ENCODE measurements at places on chromosomes 7 and 10. TPM values are rescaled to one million over a fixed set of nuclear protein-coding genes. Genes with fewer than 3 reads are reported as not detected.
A peak's percentile ranks its signal among the peaks of the same experiment; 100 is the strongest.

The NCF1 gene
- 0.27 TPM for total RNA-seq

The OR2A2 gene
- total RNA-seq = not detected

The PHKG1 gene
- total RNA-seq = 1.2 TPM

The SYCE1 gene
- 1.6 TPM for total RNA-seq

GRCh38 chr7:136870866-136871487 lies 2.5 kb downstream of the CHRM2 start:
- no peaks in the 10 kb centered on the region for H3K4me1 ChIP-seq
- no peak overlapping the region for H3K27ac ChIP-seq
- no peaks in the 10 kb centered on the region for H3K27me3 ChIP-seq
- no peaks in the 10 kb centered on the region for H3K36me3 ChIP-seq

- H3K4me1 ChIP-seq = no peaks in the 10 kb centered on the region
- no peak overlapping the region for H3K4me3 ChIP-seq
- H3K27me3 ChIP-seq = no peaks in the 10 kb centered on the region
- H3K27ac ChIP-seq = no peak overlapping the region
Observed at GRCh38 chr7:39310699-39311098, 255.5 kb upstream of the YAE1 start.

- no peak overlapping the region for H3K4me3 ChIP-seq
- no peaks in the 10 kb centered on the region for H3K4me1 ChIP-seq
- no peak for DNase-seq
- H3K27me3 ChIP-seq = no peaks in the 10 kb centered on the region
- no peak overlapping the region for H3K27ac ChIP-seq
Observed at GRCh38 chr10:86128360-86128759, 238.2 kb downstream of the GRID1 start.

- no peaks in the 10 kb centered on the region for H3K36me3 ChIP-seq
- H3K4me1 ChIP-seq = peaks cover 15% of the 10 kb centered on the region
- H3K4me3 ChIP-seq = peak within 1 kb of the TSS; percentile 38
- DNase-seq = no peak
Observed at GRCh38 chr10:60944058-60944909, at the start of gene RHOBTB1. Gene RHOBTB1, minus strand, starts transcription at chr10:60944185. Its CDS starts 32,643 bp downstream, at chr10:60911542.

DNA sequence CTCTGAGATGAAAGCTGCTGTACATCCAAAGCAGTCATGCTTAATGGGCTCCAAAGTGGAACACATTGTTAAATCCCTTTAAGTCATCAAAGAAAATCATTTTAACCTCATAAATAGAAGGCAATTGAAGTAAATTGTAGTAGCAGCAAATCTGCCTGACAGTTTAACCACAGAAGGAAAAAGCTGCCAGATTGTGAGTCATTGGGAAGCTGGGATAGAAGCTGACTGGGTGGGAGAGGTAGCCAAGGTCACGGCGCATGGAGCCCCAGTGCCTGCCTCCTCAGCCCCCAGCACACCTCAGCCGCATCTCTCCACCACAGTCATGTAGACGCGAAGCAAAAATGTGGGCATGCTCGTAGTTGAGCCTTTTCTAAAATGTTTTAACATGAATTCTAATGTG lies 44.0 kb downstream of the TARP start:
- peak overlapping the region; percentile 11 for H3K27ac ChIP-seq
- DNase-seq = no peak
- no peaks in the 10 kb centered on the region for H3K27me3 ChIP-seq
- no peak overlapping the region for H3K4me3 ChIP-seq
- no peaks in the 10 kb centered on the region for H3K36me3 ChIP-seq

DNA sequence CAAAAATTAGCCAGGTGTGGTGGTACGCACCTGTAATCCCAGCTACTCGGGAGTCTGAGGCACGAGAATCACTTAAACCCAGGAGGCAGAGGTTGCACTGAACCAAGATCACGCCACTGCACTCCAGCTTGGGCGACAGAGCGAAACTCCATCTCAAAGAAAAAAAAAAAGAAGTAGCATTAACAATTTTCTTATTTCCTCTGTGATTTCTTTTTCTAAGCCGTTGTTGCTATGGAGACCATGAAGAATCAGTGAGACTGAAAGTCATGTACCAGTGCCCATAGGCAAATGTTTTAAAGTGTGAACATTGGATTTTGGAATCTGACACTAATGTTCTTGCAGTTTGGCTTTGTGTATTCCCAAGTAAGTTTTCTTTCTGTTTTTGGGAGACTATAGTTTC lies 18.4 kb upstream of the MAP3K8 start:
- no peaks in the 10 kb centered on the region for H3K36me3 ChIP-seq
- H3K27me3 ChIP-seq = no peaks in the 10 kb centered on the region
- peaks cover 10% of the 10 kb centered on the region for H3K4me1 ChIP-seq
- H3K4me3 ChIP-seq = no peak overlapping the region

DNA sequence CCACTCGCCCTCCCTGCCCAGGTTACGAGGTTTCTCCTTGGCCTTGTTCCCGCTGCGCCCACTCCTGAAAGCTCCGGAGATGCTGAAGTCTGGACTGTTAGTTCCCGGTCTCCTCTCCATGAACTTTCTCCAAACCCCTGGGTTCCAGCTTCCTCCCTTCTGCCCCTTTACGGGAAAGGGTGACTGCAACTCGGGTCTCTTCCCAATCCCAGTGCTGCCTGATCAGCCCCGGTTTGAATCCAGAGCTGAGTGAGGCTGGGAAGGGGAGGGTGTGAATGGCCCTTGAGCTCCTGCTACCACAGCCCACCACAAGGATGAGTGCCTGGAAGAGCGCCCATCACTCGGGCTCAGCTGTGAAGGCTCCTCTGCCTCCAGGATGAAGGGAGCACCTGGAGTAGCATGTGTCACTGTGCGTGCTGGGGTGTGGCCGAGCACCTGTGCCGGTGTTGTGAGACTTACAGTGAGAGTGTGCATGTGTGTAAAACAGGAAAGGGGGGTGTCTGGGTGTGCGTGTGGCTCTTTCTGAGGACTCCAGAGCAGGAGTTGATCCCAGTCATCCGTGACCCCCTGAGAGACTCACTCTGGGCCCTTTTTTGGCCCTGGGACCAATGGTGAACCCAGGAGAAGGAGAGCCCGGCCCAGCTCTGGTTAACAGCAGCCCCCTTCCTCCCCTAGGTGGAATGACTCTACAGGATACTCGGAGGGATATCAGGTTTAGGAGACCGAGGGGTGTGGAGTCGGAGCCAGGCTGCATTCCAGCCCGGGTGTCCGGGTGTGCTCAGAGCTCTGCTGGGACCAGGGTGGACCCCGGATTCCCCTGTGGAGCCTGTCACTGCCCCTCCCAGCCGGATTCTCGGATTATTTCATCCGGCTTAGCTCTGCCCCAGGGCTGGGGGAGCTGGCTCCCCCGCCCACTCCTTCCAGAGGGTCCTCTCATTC lies 1.1 kb upstream of the ZNF467 start:
- peaks cover 7% of the 10 kb centered on the region for H3K4me1 ChIP-seq
- H3K27me3 ChIP-seq = no peaks in the 10 kb centered on the region
- no peak overlapping the region for H3K27ac ChIP-seq

- no peaks in the 10 kb centered on the region for H3K36me3 ChIP-seq
- no peak overlapping the region for H3K4me3 ChIP-seq
- no peak for DNase-seq
- no peaks in the 10 kb centered on the region for H3K27me3 ChIP-seq
- H3K4me1 ChIP-seq = peaks cover 33% of the 10 kb centered on the region
Observed at GRCh38 chr7:151088856-151089699, 2.8 kb downstream of the AGAP3 start.

DNA sequence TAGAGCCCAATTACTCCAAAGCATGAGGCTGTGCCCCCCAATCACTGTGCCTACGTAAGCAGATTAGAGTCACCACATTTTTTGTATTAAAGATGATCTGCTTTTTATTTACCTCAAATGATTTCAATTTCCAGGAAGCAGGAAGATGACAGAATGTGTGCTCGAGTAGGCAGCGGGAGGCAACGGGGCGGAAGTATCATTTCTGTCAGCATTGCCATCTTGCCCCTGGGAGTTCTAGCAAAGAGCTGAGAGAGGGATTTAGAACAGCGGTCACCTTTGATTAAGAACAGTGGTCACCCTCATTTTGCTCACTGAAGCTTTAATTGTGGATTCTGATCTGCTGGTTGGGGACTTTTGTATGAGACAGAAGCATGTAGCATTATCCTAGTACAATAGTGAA lies 117.1 kb upstream of the FAM13C start:
- H3K36me3 ChIP-seq = no peaks in the 10 kb centered on the region
- no peaks in the 10 kb centered on the region for H3K27me3 ChIP-seq
- no peak overlapping the region for H3K27ac ChIP-seq
- no peak for DNase-seq

GRCh38 chr10:17833656-17834055 lies 24.5 kb downstream of the MRC1 start:
- no peaks in the 10 kb centered on the region for H3K36me3 ChIP-seq
- no peaks in the 10 kb centered on the region for H3K4me1 ChIP-seq
- no peak overlapping the region for H3K27ac ChIP-seq
- no peak for DNase-seq
- H3K4me3 ChIP-seq = no peak overlapping the region
- H3K27me3 ChIP-seq = no peaks in the 10 kb centered on the region

DNA sequence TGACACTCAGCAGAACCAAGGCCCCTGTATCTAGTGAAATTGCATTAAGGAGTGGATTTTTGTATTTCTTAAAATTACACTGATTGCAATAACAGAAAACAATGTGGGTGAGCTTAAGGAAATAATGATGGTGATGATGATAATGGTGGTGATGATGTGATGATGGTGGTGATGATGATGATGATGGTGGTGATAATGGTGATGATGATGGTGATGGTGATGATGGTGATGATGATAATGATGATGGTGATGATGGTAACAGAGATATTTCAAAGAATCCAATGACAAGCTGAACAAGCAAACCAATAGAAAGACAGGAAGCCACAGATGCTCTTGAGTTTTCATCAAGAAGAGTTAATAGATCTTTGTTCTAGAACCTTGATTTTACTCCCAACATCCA lies 630.7 kb upstream of the AUTS2 start:
- no peak overlapping the region for H3K27ac ChIP-seq
- no peaks in the 10 kb centered on the region for H3K36me3 ChIP-seq
- H3K27me3 ChIP-seq = no peaks in the 10 kb centered on the region
- H3K4me1 ChIP-seq = no peaks in the 10 kb centered on the region
- no peak overlapping the region for H3K4me3 ChIP-seq

DNA sequence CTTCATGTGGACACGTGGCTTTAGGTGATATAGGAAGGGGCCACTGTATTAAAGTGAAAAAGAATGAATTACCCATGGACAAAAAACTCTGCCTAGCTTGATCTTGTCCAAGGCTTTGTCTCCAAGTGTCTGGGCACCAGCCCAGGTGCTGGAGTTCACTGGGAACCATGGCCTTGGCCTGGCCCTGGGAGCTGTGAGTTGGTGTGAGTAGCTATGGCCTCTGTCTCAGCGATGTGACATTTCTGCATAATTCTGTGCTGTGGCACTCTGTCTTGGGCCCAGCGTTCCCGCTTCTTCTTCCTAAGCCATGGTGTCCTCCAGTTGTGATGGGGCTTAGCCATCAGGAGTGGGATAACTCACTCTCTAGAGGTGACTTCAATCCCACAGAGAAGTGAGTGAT lies 119.0 kb upstream of the PPP2R2D start:
- no peaks in the 10 kb centered on the region for H3K27me3 ChIP-seq
- no peaks in the 10 kb centered on the region for H3K36me3 ChIP-seq
- no peak overlapping the region for H3K4me3 ChIP-seq
- DNase-seq = no peak
- no peaks in the 10 kb centered on the region for H3K4me1 ChIP-seq
- H3K27ac ChIP-seq = no peak overlapping the region

DNA sequence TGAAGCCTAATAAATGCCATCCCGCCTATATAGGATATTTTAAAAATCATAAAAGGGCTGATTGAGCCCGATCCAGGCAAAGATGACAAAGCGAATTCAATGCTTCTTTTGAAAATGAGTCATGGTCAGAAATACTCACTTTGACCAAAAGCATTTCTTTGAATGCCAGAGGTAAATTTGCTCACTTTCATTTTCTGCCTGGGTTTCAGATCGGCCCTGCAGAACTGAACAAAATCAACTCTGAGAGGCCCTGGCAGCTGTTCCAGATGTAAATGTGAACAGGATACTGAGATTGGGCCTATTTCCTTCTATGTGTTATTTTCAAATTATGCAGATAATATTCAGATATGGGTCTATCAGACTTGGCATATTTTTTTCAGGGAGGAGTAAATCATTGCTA lies 114.8 kb upstream of the ARID5B start:
- peak overlapping the region; percentile 47 for H3K27ac ChIP-seq
- no peak for DNase-seq
- no peaks in the 10 kb centered on the region for H3K27me3 ChIP-seq

DNA sequence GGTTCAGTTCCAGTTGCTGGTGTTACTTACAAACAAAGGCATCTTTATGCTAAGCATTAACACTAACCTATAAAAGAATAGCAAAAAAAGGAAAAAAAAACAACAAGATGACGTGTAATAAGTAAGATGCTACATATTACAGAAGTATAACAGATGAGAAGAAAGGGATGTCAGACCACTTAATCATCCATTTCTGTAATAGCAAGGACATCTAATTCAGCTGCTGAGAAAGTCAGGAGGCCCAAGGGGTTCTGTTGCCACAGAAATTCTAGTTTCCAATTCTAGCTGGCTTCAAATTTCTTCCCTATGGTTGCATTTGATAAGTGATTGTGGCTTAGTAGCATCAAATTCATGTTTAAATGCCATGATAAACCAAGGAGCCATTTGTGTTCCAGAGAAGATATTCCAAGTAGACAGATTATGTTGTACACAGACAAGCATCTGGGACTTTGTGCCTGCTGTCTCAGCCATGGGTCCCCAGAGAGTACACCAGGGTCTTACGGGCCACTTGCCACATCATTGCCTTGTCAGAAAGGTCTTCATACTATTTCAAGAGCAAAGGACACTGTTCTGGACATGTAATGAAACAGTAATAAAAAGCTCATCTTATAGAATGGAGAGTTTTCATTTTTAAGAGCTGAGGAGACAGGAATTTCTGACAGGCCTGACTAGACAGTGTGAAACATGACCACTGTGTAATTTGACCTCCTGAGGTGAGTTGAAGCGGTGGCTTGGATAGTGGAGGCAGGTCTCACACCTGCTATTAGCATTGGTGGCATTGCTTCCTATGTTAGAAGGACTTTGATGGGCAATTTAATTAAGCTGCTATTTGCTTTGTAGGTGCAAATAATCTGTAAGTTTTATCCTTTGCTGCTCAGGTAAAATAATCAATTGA lies 4.2 kb upstream of the ASB4 start:
- H3K27ac ChIP-seq = no peak overlapping the region
- peaks cover 4% of the 10 kb centered on the region for H3K4me1 ChIP-seq
- no peaks in the 10 kb centered on the region for H3K36me3 ChIP-seq
- no peak for DNase-seq
- no peak overlapping the region for H3K4me3 ChIP-seq
- no peaks in the 10 kb centered on the region for H3K27me3 ChIP-seq

- no peaks in the 10 kb centered on the region for H3K4me1 ChIP-seq
- no peak overlapping the region for H3K4me3 ChIP-seq
- DNase-seq = no peak
- peaks cover 13% of the 10 kb centered on the region for H3K36me3 ChIP-seq
- H3K27ac ChIP-seq = no peak overlapping the region
Observed at GRCh38 chr7:149156898-149157297, 9.6 kb downstream of the ZNF398 start.

All from CD8-positive, alpha-beta memory T cell (primary cell).